ENCODE measurements at places on chromosomes 5 and 9.

DNA sequence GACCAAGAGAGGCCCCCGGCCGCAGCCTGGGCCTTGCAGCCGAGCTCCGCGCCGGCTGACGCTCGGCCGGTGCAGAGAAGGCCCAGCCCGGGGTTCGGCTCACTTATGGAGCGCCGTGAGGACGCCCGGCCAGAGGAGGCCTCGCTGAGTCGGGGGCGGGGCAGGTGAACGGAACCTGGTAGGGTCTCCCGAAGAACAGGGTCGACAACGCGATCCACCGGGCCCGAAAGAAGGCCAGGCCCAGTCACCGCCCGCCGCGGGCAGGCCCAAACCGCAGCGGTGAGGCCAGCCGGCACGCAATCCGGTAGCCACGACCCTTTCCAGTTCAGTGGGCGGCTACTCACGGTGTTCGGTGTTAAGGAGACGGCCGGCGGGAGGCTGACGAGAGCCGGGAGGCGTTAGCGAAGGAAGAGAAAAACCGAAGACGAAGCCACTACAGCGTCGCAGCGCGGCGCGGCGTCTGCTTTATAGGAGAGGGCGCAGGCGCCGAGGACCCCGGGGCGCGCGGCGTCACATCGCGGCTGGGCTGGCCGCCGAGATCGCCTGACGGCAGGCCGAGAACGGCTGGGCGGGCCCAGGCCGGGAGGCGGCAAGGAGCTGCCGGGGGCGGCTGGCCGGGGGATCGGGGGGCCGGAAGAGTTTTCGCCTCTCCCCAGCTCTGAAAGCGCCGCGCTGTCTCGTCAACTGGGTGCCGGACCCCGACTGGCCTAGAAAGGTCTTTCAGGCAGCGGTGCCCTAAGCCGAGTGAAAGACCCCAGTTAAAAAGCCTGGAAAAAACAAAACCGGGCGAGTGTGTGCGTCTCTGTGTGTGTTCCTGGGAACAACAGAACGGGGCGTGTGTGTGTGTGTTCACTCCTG lies at the start of gene SKP1:
SKP1 (minus strand) TSS at position 440 of the 858 bp plus-strand sequence. CDS start 2,928 bp downstream, outside the sequence.
- DNase-seq = peak; percentile 96

- no peak for DNase-seq
Measured at GRCh38 chr9:85157772-85158171, 488.2 kb downstream of the NTRK2 start.

- DNase-seq = no peak
Measured at GRCh38 chr9:32590898-32591297, 17.9 kb upstream of the NDUFB6 start.

GRCh38 chr5:89343666-89344065 lies 460.7 kb upstream of the MEF2C start:
- DNase-seq = no peak

- DNase-seq = no peak
Measured at GRCh38 chr9:6229619-6230018, 14.0 kb downstream of the IL33 start.

Measured in activated CD8-positive, alpha-beta memory T cell treated with anti-CD3 and anti-CD28 coated beads, Interleukin-2, amount 50 U/mL, for 48 hours (primary cell).